Foreskin keratinocyte (primary cell): ENCODE measurements at places on chromosomes 6 and 20. TPM values are rescaled to one million over a fixed set of nuclear protein-coding genes. Genes with fewer than 3 reads are reported as not detected.

The DNAAF9 gene
- total RNA-seq, result 5.8 and 7.2 TPM in 2 replicates

The MDFI gene
- total RNA-seq, result 150 and 170 TPM in 2 replicates

The GSTA2 gene
- not detected in 2 replicates for total RNA-seq

GRCh38 chr20:47762699-47763268, 22.5 kb downstream of the SULF2 start:
- no peak for DNase-seq

DNA sequence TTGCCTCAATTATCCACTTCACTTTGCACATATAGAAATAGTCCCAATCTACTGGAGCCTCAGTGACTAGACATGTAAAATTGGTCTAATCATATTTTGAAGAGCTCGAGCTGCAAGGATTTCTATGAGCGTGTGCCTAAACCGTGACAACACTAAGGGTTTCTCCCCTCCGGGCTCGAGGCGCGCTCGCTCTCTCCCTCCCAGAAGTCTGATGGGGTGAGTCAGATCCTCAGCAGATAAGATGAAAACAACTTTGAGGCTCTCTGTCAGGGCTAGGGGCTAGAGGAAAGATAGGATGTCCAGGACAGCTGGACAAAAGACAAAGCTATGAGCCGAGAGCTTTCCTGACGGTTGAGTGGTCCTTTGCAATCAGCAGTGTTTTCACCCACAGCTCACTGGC, 16.8 kb downstream of the GNAS-AS1 start:
- no peak for DNase-seq

- no peak for DNase-seq
These were observed 46.7 kb downstream of the RGS17 start for GRCh38 chr6:153084393-153084792.

DNA sequence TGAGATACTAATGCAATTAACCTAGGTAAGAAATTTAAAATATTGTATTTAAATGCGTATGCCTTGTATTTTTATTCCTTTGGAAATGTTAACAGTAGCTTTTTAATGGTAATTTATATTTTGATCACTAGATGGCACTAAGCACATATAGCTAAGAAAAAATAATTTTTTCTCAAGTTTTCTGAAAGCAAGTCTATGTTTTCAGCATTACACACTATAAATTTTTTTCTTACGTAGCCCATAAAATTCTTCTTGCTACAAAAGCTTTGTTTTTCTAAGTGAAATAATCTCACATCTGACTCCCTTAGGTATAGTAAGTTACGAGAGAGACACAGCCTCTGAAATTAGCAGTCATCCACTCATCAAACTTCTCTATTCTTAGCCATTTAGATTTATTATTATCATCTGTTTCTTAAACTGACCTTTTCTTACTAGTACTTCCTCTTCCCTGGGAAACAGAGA, 35.7 kb downstream of the TSPYL4 start:
- DNase-seq, result no peak

DNA sequence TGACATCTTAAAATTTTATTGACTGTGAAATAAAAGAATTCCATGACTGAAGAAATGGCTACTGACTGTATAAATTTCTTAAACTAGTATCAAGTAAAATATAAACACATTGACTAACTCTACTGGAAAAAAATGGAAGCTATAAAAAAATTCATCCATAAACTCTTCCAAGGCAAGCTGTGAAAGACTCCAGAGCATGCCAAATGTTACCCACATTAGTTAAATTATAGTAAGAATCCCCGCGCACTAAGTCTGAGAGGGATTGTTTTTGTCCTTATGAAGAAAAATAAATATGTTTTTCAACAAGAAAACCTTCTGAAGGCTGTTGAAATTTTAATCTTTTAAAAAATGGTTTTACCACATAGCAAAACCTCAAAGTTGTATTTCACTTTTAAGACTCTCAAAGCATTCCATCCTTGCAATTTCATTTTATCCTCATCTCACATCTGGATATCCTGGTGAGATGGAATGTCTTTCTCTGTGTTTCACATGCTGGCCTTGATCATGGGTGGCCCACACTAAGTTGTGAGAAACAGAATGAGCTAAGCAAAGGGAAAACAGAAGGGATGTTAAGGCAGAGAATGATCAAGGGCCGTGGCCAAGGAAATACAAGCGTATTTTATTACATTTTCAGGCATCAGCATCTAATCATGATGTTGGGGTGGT, 732.5 kb downstream of the KIF16B start:
- no peak for DNase-seq

DNA sequence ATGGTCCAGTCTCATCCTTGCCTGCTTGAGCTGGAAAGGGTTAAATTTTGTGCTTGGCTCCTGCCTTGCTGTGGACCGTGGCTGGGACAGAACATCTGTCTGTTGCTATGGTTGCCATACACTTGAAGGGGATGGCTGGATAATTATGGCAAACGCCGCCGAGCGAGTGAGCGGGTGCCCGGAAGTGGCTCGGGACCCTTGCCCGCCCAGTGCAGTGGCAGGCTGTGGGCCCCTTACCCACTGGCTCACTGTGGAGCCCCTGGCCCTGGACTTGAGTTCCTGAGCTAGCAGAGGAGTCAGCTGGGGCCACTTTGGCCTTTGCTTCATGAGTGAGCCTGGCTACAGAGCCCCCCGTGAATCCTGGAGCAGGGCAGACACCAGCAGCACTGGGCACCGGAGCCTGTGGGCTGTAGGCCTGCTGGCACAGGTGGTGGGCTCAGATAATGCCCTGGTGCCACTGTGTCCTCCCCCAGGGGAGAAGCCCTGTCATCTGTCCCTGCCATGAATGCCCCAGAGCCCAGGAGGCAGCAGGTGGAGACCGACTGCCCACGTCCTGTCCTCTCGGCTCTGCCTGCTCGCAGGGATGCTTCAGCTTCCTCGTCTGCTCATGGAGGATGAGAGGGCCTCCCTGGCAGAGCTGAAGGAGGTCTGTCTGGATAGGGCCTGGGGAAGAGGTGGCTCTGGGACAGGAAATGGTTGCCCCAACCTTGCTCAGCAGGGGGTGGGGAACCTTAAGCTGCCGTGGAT, 25.5 kb upstream of the NOL4L start:
- no peak for DNase-seq

DNA sequence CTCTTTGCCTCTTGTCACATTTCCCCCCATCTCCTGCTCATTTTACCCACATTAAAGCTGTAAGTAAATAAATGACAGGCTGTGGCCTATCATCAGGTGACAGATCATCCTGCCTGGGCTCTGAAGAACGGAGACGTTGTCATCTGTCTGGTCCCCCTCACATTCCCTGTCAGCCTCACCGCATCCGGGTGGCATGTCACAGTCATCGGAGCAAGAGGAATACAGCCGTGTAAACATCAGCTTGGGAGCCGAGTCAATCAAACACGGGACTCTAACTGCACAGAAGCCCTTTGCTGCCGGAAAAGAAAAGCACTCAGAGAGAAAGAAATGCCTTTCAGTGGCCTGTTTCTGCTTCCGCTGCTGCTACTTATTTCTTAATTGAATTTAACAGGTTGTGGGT, 371.9 kb upstream of the ID4 start:
- no peak for DNase-seq

GRCh38 chr6:55917751-55918415, 42.5 kb upstream of the BMP5 start:
- DNase-seq, result no peak

- DNase-seq, result no peak
These were observed 132.9 kb upstream of the PMEPA1 start for GRCh38 chr20:57842720-57843119.
